ENCODE measurements at places on chromosomes 12 and 14. TPM values are rescaled to one million over a fixed set of nuclear protein-coding genes. Genes with fewer than 3 reads are reported as not detected.

DNA sequence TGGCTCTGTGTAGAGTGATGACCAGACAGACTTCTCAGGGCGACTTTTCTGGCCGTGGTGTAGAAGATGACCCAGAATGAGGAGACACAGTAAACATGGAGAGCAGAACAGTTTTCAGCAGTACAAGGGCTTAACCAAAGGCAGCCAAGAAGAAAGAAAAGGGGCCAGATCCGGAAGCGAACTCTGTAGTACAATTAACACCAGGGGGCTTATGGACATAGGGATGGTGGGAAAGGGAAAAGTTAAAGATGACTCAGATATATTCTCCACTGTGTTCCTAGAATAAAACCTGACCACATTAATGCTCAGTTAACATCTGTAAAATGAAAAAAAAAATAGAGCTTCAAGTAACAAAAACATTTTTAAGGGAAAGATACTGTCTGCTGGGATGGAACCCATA is 60.2 kb downstream of the LGR5 start:
- DNase-seq = no peak

- no peak for DNase-seq
Observed at GRCh38 chr14:96135285-96135684, 69.4 kb upstream of the BDKRB2 start.

KRT72 gene
- not detected for total RNA-seq

DTD2 gene
- 35.9 TPM for total RNA-seq

GRCh38 chr14:77039285-77040058 is 11.0 kb upstream of the IRF2BPL start:
- DNase-seq = no peak

BIN2 gene
- total RNA-seq = not detected

PTPN21 gene
- total RNA-seq = 6.3 TPM

All from PC-3 (cell line).